Activated CD4-positive, alpha-beta T cell treated with anti-CD3 and anti-CD28 coated beads, Interleukin-2, amount 50 U/mL, for 4 hours (primary cell): ENCODE measurements at places on chromosomes 3 and 15.

GRCh38 chr3:71817262-71817661, 32.3 kb upstream of the PROK2 start:
- DNase-seq, result no peak

GRCh38 chr3:173685456-173685855, 287.9 kb downstream of the NLGN1 start:
- no peak for DNase-seq

DNA sequence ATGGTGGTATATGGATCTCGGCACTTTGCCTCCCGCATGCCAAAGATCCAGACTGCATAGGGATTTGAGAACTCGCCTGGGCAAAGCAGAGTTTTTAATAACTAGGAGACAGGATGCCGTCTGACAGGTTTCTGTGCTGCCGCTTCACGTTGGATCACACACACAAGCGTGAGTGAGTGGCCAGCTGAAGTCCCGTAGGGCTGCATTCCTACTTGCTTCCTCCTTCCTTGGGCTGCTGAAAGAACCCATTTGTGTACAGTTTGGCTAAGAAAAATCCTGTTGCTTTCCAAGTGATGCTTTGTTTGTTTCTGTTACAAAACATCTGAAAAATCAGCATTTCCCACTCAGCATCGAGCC, 604.3 kb upstream of the CFAP20DC start:
- no peak for DNase-seq

DNA sequence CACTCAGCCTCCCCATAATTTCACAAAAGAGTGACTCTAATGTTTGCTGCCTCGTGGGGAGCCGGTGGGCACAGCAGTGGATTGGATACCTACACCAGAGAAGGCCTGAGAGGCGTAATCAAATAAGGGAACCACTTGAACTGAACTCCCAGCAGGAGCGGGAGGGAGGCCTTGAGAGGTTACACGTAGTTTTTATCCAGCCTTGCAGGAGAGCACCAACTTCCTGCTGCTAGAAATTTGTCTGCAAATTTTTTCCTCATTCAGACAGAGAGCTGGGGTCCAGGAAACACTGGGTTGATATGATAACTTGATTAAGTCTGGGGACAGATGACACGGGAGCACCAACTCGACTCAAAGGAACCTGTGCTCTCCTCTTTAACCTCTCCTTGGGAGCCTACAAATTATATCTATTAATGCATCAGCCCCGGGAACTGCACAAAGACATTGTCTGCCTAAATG, 69.8 kb downstream of the HES1 start:
- no peak for DNase-seq

- DNase-seq, result no peak
These were observed 45.3 kb upstream of the MAGEF1 start for GRCh38 chr3:184757022-184757651.

GRCh38 chr3:143447491-143447890, 327.9 kb downstream of the CHST2 start:
- no peak for DNase-seq

DNA sequence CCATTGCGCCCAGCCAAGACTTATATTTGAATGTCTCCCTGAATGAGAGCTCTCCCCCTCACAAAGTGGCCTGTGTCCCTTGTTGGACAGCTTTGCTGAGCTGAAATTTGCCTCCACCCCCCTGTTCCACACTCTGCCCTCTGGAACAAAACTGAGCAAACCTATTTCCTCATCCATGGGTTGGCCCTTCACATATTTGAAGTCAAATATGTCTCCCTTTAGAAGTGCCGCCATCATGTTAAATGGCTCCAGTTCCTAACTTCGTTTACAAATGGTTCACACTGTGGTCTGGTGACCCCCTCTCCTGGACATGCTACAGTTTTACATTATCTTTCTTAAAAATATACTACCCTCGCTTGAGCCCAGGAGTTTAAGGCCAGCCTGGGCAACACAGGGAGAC, 4.6 kb downstream of the PLIN1 start:
- no peak for DNase-seq
